NCI-H2227 treated with DMSO at 0.1 percent for 48 hours (cell line): ENCODE measurements at places on chromosomes 6 and 20.

- peak; percentile 30 for DNase-seq
Measured at GRCh38 chr6:106064142-106064541, 22.0 kb upstream of the PRDM1 start.

GRCh38 chr6:19032591-19033295 lies 645.6 kb downstream of the RNF144B start:
- no peak for DNase-seq

DNA sequence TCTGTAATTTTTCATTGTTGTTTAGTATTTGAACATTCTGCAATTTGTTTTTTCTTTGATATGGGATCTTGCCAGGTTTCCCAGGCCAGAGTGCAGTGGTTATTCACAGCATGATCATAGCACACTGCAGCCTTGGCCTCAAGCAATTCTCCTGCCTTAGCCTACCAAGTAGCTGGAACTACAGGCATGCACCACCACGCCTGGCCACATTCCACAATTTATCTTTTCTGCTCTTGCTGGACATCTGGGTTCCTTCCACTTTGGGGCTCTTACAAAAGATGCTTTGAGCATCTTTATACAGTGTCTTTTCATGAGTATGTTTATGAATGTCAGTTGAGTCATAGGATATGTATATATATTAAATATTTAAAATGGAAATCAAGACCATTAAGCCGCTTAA lies 42.0 kb downstream of the PGM3 start:
- DNase-seq, result no peak

DNA sequence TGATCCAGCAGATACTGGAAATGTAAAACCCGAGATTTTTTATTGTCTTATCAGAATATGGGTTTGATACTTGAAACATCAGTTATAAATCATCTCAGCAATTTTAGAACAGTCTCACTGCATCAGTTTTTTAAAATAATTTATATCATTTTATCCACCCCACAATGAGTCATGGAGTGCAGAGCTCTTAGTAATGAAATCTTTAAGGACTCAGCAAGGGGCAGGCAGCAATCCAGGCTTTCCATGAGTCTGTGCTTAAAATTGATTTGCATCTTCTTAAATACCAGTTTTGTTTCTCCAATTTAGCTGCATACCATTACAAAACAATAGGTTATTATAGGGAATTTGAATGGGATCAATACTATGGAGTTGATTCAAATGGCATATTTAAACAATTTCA lies 832.3 kb downstream of the C6orf118 start:
- DNase-seq, result no peak

DNA sequence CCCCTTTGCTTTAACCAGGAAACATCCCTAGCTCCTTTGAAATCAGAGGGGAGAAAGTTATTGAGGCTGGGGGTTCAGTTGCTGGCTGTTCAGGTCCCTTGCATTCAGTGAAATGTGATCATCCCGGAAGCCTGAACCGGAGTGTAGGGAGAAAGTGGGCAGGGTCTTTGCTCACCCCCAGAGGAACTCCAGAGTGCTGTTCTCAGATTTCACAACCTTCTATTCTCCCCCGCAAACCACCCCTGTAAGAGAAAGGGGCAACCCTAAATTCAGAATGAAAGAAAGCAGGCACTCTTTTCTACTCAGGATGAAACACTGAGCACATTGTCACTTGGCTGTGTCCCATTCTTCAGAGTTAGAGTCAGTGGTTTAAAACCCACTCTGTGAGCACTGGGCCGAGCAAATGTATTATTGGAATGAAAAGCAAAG lies 139.8 kb downstream of the KHDC1L start:
- DNase-seq, result no peak

- DNase-seq, result no peak
Measured at GRCh38 chr20:47258745-47259695, 97.5 kb downstream of the ZMYND8 start.

GRCh38 chr6:46376562-46377061 lies 114.6 kb downstream of the RCAN2 start:
- no peak for DNase-seq

DNA sequence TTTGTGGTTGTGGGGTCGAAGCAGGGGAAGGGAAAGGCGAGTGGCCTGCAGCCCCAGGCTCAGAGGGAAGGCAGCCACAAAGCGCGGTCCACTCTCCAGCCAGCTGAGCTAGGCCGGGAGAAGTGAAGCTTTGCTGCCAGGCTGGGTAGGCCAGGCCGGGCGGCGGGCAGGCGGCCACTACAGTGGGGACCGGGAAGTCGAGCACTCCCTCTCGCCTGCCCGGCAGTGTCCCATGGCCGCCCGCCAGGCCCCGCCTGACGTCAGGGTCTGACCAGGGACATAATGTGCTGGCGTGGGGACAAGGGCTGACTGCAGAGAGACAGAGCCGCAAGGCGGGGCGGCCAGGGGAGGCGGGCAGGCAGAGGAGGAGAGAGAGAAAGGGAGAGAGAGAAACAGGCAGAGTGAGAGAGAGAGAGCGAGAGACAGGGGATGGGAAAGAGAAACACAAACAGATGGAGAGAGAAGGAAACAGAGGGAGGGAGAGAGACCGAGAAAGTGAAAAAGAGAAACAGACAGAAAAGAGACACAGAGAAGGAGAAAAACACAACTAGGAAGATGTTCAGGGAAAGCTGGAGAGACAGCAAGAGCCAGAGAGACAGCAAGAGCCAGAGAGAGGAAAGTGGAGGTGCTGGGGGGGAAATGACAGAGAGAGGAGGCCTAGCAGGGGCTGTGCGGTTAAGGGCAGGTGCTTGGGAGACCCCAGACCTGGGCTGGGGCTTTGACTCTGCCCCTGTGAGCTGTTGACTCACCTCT lies 94.5 kb upstream of the PTPN1 start:
- no peak for DNase-seq

GRCh38 chr6:168018664-168019063 lies 21.2 kb downstream of the KIF25 start:
- DNase-seq, result no peak

- peak; percentile 33 for DNase-seq
Measured at GRCh38 chr20:19974630-19975435, 42.3 kb upstream of the NAA20 start.

- DNase-seq, result no peak
Measured at GRCh38 chr6:26226579-26226967, 138.4 kb upstream of the BTN3A2 start.

- DNase-seq, result no peak
Measured at GRCh38 chr6:73079611-73079955, 145.7 kb downstream of the KHDC1L start.

GRCh38 chr6:34490390-34491090 lies 24.7 kb downstream of the PACSIN1 start:
- peak; percentile 47 for DNase-seq

- DNase-seq, result peak; percentile 34
Measured at GRCh38 chr6:56954403-56955170, at the start of gene BEND6. Gene BEND6, plus strand, starts transcription at chr6:56955107. Its CDS starts 26,704 bp downstream, at chr6:56981811.

DNA sequence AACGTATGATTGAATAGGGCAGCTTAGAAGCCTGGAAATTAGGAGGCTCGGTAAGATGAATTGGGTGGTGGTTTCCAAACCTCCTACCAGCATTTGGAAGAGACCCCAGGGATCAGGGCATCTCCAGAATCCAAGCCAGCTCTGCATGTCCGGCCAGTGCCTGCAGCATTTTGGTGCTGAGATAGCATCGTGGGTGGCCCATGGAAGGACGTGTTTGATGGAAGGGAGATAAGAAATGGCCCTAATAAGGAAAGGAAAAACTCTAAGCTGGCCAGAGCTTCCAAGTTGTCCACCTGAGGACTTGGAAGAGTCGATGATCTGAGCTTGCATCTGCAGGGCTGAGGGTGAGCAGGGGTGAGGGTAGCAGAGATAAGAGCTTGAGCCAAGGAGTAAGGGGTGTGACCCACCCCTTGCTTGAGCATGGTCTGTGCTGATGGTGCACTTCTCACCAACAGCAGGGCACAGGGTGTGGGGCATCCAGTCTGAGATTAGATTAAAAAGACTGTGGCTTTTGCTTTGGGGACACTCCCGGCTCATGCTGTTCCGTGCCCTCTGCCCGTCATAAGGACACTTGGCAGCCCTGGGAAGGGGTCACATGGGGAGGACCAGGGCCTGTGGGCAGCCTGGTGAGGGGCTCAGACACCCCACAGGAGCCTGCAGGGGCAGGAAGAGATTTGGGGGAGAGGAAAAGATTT lies 213.2 kb downstream of the ERMARD start:
- DNase-seq, result no peak

DNA sequence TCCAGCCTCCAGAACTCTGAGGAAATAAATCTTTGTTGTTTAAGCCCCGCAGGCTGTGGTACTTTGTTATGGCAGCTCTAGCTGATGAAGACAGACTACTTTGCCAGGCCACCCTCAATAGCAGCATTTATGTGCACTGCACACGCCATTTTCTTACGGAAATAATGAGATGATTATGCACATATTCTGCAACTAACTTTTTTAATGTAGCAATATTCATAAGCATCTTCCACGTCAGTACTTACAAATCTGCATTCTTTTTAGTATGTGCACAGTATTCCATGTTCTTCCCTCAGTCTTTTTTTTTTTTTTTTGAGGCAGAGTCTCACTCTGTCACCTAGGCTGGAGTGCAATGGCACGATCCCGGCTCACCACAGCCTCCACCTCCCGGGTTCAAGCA lies 46.8 kb upstream of the DSP start:
- no peak for DNase-seq

DNA sequence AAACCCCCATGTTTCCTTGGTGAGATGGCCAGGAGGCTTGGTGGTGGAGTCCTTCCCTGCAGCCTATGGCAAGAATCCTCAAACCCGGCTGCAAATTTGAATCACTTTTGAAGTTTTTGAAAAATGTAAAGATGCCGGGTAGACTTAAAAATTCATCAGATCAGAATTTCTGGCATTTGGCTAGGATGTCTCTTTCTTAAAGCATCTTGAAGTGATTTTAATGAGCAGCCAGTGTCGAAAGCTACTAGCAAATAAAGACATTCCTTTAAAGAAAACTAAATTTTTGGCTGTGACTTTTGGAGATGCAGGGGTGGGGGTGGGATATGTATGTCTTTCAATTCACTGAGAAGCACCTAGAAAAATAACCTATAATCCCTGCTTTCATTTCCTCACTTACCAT lies 25.6 kb upstream of the NOX3 start:
- no peak for DNase-seq

DNA sequence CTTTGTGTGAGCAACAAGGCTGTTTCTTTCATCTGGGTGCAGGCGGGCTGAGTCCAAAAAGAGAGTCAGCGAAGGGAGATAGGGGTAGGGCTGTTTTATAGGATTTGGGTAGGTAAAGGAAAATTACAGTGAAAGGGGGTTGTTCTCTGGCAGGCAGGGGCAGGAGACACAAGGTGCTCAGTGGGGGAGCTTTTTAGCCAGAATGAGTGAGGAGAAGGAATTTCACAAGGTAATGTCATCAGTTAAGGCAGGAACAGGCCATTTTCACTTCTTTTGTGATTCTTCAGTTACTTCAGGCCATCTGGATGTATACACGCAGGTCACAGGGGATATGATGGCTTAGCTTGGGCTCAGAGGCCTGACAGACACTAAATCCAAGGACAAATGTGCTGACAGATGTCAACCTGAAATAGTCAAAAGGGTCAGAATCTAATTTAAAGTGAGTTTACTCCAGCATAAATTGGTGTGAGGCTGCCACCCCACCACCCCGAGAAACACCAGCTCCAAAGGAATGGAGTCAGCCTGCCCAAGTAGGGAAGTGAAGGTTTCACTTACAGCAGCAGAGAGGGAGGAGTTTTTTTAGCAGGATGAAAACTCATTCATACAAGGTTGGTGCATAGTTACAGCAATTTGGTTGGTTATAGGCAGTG lies 560.0 kb upstream of the CDH4 start:
- DNase-seq, result no peak
